DND-41 (cell line): ENCODE measurements at places on chromosomes 5 and 9.

GRCh38 chr9:127358023-127358535 is 38.9 kb upstream of the SLC2A8 start:
- DNase-seq: no peak

GRCh38 chr5:133482028-133482427 is 130.3 kb downstream of the FSTL4 start:
- no peak for DNase-seq

GRCh38 chr5:159410480-159410879 is 80.2 kb upstream of the IL12B start:
- DNase-seq: no peak

GRCh38 chr9:93960971-93961841 is 6.1 kb upstream of the BARX1 start:
- DNase-seq: no peak

GRCh38 chr5:157150995-157151394 is 8.3 kb upstream of the MED7 start:
- DNase-seq: no peak

DNA sequence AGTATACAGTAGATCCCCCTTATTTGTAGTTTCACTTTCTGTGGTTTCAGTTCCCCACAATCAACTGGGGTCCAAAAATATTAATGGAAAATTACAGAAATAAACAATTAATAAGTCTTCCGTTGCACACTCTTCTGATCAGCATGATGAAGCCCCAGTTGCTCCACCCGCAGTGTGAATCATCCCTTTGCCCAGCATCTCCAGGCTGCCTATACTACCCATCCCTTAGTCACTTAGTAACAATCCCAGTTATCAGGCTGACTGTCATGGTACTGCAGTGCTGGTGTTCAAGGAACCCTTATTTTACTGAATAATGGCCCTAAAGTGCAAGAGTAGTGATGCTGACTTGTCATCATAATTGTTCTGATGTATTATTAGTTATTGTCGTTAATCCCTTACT is 28.9 kb downstream of the SHC3 start:
- DNase-seq: no peak

GRCh38 chr9:104468261-104468660 is 35.8 kb upstream of the OR13F1 start:
- DNase-seq: no peak

DNA sequence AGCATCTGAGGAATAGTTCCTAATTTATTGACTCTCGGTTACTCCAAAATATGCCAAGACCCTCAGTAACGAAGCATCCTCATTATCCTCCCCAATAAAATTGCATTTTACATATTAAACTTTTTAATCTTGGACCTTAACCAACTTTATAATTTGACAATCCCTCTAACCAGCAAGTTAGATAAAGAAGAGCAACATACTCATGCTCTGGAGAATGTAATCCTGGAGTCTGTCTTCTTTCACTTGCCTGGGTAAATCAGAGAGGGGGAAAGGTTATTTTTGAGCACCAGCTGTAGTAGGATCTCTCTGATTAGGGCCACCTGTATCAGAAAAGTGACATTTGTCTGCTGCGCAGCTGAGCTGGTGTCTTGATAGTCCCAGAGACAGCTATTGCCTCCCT is 59.8 kb downstream of the NDFIP1 start:
- no peak for DNase-seq

GRCh38 chr5:14425559-14425958 is 156.0 kb upstream of the OTULINL start:
- no peak for DNase-seq

DNA sequence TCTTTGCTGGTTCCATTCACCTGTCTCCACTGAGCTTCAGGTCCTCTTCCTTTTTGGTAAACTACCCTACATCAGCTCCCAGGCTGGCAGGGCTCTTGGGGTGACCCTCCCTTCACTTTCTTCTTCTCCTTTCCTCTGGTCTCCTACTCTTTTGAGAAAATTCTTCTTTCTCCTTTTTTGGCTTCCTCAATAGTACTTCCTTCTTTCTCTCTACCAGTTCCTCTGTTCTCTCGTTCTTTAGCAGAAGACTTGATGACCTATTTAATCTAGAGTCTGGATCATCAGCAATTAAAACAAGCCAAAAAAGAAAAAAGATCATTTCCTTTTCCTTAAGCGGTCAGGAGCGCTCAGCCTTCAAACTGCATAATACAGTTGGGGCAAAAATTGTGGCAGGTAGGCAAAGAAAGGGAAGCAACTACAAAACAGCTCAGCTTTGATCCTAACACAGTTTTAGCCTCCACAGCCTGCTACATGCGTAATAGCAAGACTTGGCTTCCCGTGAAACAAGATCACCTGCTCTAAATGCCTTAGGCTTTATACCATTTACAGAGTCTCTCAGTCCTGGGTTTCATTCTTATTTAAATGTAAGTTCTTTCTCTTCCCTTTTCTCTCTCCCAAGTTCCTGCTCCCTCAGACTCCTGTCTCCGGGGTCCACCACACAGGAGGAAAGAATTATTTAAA is 14.0 kb upstream of the GSN start:
- no peak for DNase-seq

- DNase-seq: no peak
These were observed 217.9 kb downstream of the EPB41L4A start for GRCh38 chr5:112201141-112201540.
